ENCODE measurements at places on chromosomes 11 and 22.

- DNase-seq, result no peak
These were observed 6.4 kb downstream of the LTBP3 start for GRCh38 chr11:65551572-65552387.

- no peak for DNase-seq
These were observed 56.7 kb upstream of the CHST1 start for GRCh38 chr11:45722144-45722543.

DNA sequence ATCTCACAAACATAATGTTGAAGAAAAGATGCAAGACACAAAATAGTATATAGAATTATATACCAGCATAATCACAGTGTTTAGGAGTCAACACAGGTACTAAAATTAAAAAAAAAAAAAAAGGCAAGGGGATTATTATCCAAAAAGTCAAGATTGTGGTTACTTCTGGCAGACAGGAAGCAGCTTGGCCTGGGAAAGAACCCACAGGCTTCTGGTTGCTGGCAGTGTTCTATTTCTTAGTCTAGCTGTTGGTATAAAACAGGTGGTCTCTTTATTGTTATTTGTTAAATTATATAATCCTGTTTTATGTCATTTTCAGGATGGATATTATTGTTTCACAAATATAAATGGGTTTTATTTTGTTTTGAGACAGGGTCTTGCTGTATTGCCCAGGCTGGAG lies 54.0 kb downstream of the C11orf58 start:
- DNase-seq, result no peak

DNA sequence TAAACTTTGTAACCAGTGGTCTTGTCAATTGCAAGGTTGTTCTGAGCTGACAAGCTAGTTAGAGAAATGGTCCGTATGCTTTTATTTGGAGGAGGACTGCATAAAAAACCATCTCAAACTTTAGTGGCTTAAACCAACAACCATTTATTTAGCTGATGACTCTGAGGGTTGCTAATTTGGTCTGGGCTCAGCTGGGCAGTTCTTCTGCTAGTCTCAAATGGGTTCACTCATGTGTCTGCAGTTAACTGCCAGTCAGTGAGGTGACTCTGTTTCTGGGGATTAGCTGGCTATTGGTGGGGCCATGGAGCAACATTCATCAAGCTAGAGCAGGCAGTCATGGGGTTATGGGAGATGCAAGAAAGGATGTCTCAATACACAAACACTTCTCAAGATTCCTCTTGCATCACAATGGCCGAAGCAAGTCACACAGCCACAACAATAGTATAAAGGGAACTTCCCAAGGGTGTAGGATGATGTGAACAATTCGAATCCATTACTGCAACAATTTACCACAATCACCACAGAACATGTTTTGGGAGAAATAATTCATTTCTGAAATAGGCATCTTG lies 521.9 kb downstream of the INSC start:
- no peak for DNase-seq

- no peak for DNase-seq
These were observed 274.7 kb downstream of the CASP12 start for GRCh38 chr11:104623518-104623917.

GRCh38 chr22:36739185-36739584 lies 35.6 kb upstream of the CACNG2 start:
- no peak for DNase-seq

GRCh38 chr11:20739577-20739976 lies 70.2 kb downstream of the NELL1 start:
- no peak for DNase-seq

- DNase-seq, result peak; percentile 1
These were observed 52.2 kb downstream of the ANO5 start for GRCh38 chr11:22244986-22245592.

- DNase-seq, result no peak
These were observed 12.5 kb downstream of the NNMT start for GRCh38 chr11:114308689-114309089.

GRCh38 chr11:69352715-69353319 lies 58.9 kb downstream of the MYEOV start:
- no peak for DNase-seq

DNA sequence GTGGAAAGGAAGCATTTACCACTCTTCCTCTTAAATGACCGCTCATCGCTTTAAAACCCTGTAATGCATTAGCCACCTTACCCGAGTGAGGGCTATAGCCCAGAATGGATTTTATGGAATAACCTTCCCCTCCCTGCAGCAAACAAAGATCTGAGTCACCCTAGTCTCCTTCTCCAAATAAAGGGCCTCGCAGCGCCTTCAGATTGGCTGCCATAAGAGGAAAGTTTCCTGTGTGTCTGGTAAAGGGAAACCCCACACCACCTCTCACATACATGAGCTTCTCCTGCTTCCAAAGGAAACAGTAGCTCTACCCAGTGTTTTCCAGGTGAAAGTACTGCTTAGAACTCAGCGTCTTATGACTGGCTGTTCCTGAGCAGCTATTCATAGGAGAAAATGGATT lies 47.8 kb downstream of the PPP2R1B start:
- DNase-seq, result no peak

- no peak for DNase-seq
These were observed 4.2 kb upstream of the C11orf86 start for GRCh38 chr11:66970807-66971442.

Measured in NCI-H1694 (cell line).